ENCODE measurements at places on chromosomes 1 and 21.

DNA sequence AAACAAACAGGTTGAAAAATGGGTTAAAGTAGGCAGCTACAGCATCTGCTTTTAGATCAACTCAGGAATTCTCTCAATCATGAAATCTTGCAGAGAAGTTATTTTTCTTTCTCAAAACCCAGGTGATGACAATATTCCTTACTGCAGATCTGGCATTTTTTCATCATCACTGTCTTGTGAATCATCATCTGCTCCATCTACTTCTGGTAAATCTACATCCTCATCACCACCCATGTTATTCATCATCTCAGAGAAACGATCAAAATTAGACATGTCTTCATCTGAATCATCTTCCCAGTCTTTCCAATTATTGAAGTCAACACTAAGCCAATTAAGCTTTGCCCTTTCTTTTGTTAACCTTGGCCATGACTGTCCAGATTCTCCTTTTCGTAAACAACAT, 21.8 kb downstream of the GBP2 start:
- no peak for DNase-seq

DNA sequence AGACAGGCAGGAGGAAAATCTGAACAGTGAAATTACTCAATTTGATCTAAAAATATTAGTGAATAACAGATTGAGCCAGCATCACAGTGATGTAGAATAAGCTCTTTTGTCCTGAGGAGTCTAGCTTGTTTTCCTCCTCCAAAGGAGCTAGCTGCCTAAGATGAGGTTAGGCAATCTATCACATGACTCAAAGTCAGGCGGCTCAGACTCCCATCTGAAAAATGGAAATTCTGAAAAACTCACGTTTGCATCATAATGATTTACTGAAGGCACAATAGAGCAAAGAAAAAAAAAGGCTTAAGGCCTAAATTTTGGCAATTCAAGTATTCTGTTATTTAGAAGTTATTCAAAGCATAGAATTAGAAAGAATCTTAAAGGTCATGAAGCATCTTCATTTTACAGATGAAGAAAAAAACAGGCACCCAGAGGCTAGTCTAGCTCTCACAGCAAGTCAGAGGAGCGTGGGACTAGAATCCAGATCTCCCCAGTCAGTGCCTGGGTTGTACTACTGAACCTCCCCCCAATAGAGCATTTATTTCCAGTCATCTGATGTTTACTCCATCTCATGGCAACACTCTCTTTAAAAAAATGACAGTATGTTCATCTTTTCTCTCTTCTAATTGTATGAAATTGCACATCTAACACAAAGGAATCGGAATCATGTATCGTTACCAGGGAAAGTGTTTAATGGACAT, 62.5 kb upstream of the ATF3 start:
- no peak for DNase-seq

DNA sequence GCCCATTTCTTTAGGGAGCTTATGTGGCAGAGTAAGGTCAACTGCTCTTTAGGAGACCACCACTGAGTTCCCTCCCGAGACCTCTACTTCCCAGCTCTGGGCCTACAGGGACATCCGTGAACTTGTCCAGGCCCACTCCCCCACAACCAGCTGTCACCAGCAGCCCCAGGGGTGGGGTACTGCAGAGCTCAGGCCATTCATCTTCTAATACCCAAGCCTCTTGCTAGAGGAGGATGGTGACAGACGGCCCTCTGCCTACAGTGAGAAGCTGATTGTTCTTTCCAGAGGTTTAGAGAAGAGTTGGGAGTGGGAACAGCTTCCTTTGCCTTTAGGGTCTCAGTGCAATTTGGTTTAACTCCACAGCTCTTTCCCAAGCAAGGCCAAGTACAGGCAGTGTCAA, 33.2 kb upstream of the ARTN start:
- DNase-seq, result no peak

GRCh38 chr1:210647406-210648333, 319.0 kb downstream of the HHAT start:
- no peak for DNase-seq

GRCh38 chr1:218525451-218526197, 180.5 kb downstream of the TGFB2 start:
- no peak for DNase-seq
